ENCODE measurements at places on chromosomes 12 and 14.

GRCh38 chr12:65881348-65881961 is 57.2 kb downstream of the HMGA2 start:
- no peak for DNase-seq

DNA sequence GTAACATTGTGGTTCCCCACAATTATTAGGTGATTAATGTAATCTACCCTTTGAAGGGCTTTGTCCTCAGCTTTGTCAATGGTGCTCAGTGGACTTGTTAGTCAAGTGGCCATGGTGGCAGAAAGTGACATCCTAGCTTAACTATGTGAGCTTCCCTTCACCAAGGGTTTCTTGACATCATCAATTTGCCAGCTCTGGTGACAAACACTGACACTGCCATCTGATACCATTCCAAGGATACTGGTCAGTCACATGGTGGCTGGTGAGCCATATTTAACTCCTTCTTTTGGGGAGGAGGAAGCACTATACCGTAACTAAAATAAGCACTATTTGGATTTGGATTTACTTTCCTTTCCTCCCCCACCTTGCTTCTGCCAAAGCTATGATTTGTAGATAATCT is 115.7 kb downstream of the IGF1 start:
- no peak for DNase-seq

DNA sequence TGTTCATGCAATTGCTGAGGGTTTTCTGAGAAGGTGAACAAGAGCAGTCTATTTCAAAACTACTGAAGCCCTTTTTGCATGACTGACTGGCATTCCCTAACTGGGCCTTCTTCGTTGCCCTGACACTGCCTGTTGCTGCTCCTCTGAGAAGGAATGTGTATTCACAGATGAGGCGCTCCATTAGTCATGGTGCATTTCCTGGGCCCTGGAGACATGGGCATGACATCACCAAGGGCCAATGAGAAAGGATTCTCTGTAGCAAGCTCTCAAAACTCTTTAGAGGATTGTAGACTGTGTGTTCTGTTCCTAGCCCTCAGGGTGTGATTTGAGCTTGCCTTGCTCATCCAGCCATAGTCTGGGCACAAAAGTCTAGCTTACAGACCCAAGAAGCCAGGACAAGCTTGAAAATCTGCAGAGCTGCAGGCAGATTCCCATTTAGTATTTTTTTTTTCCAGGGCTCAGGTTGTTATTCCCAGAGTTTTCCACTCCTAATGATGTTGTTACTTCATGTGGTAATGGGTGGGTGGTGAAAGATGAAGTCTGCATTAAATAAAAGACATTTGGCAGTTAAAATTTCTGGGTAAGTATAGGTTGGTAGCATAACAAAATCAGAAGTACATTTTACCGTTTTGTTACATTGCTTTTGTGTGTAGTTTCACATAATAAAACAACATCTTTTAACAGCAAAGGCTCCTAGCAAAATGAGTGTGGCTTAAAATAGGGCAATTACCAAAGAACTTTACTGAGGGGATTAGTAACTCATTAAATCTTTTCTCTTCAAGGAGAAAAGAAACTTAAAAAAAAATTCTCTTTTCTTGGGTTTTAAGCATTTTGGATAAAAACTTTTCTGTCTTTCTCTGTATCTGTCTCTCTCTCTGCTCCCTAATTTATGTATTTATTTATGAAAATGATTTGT is 318.4 kb downstream of the RAD51B start:
- no peak for DNase-seq

GRCh38 chr12:52680363-52680762 is at the start of gene KRT1:
Gene KRT1 (minus strand): TSS chr12:52680407. CDS start chr12:52680348, 59 bp downstream.
- no peak for DNase-seq

GRCh38 chr12:110860833-110861296 is 14.1 kb downstream of the CCDC63 start:
- DNase-seq: no peak

DNA sequence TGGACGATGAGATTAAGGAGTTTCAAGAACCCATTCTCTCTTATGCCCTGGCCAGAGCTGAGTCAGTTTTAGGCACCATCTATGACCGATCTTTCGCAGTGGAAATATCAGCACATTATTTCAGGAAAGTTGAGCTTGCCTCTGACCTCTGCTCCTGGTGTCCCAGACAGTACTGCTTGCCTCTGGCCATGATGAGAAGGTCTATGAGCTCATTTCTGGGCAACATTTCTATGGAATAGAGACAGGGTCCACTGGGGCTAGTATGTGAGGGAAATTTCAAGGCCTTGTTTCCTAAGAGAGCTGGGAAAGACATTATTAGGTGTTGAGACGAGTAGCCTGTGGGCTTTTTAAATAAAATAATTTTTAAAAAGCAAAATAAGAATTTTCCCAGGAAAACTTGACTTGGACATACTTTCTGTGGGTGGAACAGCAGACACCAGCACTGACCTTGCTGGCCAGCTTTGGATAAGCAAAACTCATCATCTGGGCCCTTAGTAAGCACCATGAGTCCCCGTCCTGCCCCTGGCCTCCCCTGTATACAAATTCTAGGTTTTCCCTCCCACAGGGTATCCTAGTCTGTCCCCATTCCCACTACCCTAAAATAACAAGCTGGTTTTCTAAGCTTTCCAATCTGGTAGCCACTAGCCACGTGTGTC is 43.4 kb downstream of the DIO2 start:
- DNase-seq: no peak

GRCh38 chr12:45726603-45727300 is 2.8 kb upstream of the ARID2 start:
- peak; percentile 93 for DNase-seq

DNA sequence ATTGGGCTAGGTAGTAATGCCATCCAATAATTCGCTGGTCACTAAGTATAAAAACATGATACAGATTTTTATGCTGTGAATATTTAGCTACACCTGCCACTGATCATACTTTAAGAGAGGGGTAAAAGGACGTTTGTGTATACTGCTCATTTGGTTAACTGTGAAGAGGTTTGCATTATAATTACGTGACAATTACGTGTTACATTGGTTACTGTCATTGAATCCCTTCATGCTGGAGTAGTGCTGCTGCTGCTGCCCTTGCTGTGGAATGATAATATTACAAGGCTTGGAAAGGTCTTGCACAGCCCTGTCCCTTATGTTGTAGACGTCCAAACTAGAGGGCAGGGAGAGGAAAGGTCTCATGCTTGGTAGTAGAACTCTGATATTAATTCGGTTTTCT is 312.2 kb upstream of the ATP2B1 start:
- DNase-seq: no peak

Data from esophagus muscularis mucosa (tissue), 4 donors.